ENCODE measurements at places on chromosomes 1 and 21.

- no peak for DNase-seq
These were observed 15.3 kb downstream of the MASP2 start for GRCh38 chr1:11031624-11032262.

- no peak for DNase-seq
These were observed 109.8 kb downstream of the GLIS1 start for GRCh38 chr1:53629101-53629691.

- peak; percentile 50 for DNase-seq
These were observed 690 bp downstream of the B3GALNT2 start for GRCh38 chr1:235503403-235504121.

DNA sequence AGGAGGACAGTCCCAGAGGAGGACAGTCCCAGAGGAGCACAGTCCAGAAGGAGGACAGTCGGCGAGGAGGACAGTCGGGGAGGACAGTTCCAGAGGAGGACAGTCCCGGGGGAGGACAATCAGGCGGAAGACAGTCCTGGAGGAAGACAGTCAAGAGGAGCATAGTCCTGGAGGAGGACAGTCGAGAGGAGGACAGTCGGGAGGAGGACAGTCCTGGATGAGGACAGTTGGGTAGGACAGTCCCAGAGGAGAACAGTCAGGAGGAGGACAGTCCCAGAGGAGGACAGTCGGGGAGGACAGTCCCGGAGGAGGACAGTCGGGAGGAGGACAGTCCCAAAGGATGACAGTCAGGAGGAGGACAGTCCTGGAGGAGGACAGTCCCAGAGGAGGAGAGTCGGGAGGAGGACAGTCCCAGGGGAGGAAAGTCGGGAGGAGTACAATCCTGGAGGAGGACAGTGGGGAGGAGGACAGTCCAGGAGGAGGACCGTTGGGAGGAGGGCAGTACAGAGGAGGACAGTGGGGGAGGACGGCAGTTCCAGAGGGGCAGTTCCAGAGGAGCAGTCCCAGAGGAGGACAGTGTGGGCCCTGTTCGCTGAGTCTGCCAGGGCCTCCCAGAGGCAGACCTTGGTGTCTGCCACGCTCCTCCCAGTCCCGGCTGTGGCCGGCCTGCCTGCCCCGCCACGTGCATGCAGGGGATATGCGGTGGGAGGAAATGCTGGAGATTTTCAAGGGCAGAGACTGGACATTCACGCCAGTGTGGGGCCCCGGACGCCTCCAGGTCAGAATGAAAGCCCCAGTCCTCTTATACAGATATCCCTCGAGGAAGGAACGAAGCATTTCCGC is 183.8 kb upstream of the ARHGEF16 start:
- no peak for DNase-seq

GRCh38 chr1:162674034-162674608 is 41.9 kb downstream of the DDR2 start:
- DNase-seq: no peak

DNA sequence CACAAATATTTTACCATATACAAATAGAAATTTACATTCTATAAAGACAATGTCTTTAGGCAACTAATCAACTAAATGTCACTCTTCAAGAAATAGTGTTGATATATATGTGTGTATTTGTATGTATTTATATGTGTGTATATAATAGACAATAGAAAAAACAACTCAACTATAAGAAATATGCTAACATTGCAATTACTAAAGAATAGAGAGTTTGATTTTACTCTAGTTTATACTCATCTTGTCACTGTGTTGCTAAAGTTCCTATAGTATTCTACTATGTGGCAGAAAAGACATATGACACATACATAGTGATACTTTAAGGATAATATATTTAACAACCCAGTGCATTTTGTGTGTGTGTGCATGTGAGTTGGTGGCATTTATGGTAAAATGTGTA is 1728.3 kb downstream of the PLA2G4A start:
- no peak for DNase-seq

DNA sequence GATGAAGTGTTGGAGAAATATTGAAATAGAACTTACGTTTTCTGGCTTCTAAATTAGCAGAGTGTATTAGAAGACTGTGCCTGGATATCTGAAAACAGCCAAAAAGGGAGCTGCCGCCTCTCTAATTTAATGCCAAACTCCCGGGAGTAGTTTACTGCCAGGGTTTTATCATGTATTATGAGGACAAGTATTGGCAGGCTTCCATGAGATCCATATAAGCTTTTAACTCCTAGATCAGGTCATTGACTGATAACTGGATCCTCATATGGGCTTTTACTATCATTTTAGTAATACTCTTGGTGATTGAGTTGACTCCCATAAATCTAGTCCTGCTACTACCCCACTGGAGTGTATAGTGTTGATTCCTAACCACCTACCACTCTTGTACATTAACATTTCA is 178.4 kb upstream of the CXADR start:
- DNase-seq: no peak

DNA sequence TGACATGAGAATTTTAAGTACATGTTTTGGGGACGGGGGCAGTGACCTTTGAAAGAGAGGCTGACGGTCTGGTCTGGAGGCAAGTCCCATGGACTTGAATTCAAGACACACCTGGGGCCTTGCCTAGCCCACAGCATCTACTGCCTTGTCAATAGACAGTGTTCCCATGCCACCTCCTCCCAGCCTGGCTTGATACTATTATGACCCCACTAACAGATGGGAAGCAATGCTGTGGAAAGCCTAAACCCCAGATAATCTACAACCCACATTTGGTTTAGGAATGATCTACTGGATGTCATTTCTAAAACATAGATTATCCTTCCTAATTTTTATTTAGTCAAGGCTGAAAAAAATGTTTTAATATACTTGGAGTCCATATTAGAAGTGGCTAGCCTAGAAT is 17.8 kb upstream of the NFASC start:
- no peak for DNase-seq

DNA sequence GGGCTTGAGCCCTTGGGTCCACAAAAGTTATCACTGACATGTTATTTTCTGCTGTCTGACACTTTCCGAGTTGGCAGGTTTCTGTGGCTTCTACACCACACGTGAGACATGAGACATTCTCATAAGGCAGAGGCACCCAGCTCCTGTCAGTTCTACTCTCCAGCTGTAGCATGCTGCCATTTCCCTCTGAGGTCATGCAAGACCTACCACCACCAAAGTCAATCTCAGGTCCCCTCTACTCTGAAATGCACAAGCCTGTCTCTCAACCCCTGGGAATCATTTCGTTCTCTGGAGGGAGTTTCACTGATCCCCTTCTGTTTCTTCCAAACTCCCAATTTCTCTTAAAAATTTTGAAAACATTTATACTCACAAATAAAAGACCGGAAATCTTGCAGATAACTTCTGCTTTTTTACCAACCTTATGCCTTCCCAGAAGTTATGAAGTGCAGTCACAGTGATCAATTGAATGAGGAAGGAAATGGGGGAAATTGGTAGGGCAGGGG is 39.5 kb upstream of the CR2 start:
- DNase-seq: no peak

DNA sequence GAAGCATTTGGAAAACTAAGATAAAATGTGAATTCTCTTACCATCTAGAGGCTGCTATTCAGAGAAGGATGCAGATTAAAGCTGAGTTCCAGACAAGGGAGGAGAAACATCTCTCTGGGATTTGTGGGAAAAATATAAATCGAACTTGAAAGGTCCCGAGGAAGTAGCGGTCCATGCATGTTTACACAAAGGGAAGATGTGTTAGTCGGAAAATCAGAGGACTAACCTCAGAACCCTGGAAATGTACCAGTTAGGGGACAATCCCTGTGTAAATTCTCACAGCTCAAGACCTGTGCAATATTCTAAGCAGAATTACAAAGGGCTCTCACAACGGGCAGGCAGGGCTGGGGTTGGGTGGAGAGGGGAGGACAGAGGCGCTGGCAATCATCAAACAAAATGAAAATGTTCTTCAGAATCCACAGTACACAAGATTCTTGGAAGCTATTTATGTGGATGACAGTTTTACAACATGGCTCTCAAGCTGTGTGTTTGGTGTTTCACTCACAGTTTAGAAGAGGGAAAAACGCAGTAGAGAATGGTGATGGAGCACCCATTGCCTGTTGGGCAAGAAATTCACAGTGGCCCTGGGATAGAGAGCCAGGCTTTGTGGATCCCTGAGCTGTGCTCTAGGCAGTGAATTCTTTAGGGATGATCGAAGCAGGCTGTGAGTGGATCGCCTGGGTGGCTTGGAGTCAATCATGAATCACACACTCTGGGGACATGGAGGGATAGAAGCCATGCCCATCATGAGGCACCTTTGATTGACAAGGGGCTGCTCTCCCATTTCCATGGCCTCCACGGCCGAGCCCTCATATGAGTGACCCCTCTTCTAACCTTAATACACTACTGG is 47.6 kb downstream of the KCNJ6 start:
- no peak for DNase-seq

- no peak for DNase-seq
These were observed 75.0 kb downstream of the RWDD3 start for GRCh38 chr1:95309031-95309471.

- no peak for DNase-seq
These were observed 10.1 kb downstream of the DOP1B start for GRCh38 chr21:36166705-36167104.
